ENCODE measurements at places on chromosomes 1 and 21. TPM values are rescaled to one million over a fixed set of nuclear protein-coding genes. Genes with fewer than 3 reads are reported as not detected.

- no peak for DNase-seq
Measured at GRCh38 chr1:210241121-210241520, 8.5 kb downstream of the SERTAD4 start.

DNA sequence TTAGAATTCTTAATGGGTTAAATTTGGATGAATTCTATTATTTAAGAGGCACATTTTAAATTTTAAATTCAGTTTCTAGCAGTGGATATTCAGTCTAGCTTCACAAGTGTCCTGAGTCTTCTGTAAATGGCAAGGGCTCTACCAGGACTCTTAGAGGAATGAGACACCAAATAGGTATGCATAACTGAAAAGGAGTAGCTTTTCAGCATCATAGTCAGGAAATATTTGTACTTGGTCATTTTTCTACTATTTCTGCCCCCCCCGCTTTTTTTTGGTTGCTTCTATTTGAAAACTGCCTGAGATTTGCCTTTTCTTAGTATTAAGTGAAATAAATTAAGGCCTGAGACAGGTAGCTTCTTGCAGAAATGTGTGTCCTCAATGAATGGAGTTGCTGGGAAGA, 80.2 kb downstream of the MAST2 start:
- DNase-seq: no peak

- DNase-seq: peak; percentile 93
Measured at GRCh38 chr1:200334661-200335256, 75.1 kb downstream of the ZNF281 start.

PKP1 gene
- total RNA-seq: 117 TPM

DNA sequence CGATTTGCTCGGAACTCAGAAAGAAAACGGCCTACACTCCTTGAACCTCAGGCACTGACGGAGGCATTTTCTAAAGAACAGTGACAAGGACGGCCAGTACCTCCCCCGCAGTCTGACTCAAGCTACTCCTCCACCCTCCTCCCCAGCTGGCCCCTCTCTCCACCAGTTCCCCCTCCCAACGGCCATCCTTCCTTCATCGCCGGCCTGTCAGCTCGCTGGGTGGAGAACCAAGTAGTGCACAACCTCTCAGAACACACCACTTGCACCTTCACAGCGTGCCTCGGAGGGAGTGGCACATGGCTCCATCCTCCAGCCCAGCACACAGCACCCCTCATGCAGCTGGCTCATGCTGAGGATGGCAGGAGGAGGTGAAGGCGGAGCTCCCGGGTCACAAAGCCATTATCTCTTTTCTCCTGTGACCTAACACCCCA, 58.8 kb downstream of the TOR1AIP2 start:
- no peak for DNase-seq

BARHL2 gene
- not detected for total RNA-seq

Measured in bronchial epithelial cell (primary cell).